Fibroblast of skin of abdomen (primary cell): ENCODE measurements at places on chromosomes 4 and X.
A peak's percentile ranks its signal among the peaks of the same experiment; 100 is the strongest.

GRCh38 chrX:154729439-154729838, 21.4 kb downstream of the GAB3 start:
- DNase-seq: no peak

DNA sequence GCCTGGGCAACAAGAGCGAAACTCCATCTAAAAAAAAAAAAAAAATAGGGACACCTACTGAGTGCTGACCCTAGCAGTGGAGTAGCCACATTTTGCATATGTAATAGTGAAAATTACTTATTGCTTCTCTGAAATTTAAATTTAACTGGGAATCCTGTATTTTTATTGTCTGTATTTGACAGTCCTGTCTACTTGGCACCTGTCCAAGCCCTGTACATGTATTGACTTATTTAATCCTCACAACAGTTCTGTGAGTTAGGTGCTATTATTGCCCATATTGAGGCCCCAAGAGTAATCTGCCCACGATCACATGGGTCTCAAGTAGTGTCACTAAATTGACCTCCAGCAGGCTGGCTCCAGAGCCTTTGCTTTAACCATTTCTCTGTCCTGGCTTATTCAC, 81.6 kb downstream of the WDR19 start:
- no peak for DNase-seq

- no peak for DNase-seq
Observed at GRCh38 chr4:35653451-35653850, 590.9 kb downstream of the ARAP2 start.

GRCh38 chr4:5711479-5712184, 631 bp downstream of the EVC start:
- peak; percentile 35 for DNase-seq

DNA sequence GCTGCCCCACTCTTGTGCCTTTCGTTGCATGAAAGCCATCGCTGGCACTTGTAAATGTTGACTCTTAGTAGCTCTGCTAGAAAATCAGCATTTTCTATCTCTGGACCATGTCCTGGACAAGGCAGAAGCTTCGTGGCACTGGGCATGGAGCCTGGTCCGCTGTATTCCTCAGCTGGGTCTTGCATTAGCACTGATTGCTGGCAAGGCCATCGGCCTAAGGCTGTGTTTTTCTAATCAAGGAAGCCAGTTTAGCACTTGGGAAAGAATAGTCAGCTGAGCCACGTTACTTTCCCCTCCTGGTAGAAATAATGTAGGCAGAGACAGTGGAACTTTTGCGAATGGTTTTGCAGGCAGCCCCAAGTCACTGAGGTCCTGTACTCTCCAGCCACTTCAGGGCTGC, 180.2 kb upstream of the EOLA2 start:
- DNase-seq: no peak

DNA sequence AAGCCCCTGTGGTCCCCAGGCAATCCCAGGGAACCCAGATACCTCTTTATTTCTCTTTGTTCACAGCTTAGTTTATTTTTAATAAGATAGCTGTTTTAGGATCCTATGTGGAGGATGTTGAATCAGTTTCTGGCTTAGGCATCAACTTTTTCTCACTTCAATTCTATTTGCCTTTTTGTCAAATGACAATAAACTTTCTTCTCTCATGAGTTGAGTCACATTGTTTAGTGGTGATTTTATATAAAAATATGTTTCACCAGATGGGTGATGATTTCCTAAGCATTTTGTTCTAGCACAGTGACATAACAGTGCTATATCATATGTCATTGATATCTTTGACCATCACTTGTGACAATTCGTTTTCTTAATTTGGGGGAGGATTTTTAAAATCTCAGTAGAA, 198.1 kb upstream of the PUDP start:
- DNase-seq: peak; percentile 12

- peak; percentile 49 for DNase-seq
Observed at GRCh38 chr4:144903953-144904711, 193.9 kb downstream of the ANAPC10 start.
